ENCODE measurements at places on chromosomes 12 and 14.

- DNase-seq, result no peak
These were observed 37.0 kb downstream of the LIMA1 start for GRCh38 chr12:50246197-50246865.

DNA sequence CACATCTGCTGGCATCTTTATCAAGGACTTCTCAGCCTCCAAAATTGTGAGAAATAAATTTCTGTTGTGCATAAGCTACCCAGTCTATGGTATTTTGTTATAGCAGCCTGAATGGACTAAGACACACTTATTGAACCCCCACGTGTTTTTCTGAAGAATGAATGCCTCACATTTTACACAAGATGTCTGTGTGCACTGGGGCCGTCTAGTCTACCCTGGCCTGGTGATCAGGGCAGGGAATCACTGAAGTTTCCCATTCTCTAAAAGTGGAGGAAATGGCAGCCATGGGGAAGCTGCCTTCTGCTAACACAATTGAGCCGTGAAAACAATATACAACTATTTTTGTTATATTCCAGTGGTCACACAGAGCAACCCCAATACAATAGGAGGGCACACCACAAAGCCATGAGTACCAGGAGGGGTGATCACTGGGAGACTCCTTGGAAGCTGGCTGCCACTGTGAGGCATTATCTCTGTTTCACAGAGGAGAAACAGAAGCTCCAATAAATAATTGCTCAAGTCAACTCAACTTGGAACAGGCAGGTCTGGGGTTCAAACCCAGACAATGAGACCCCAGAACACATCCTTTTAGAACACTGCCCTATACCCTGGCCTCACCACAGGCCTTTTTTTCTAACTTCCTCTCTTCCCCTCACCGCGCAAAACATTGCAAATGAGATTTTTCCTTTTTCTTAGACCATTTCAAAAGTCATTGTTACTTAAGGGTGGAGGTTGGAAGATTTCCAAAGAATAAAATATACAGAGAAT is 18.3 kb upstream of the LTA4H start:
- no peak for DNase-seq

GRCh38 chr12:101763246-101763931 is 24.1 kb upstream of the SYCP3 start:
- DNase-seq, result no peak

DNA sequence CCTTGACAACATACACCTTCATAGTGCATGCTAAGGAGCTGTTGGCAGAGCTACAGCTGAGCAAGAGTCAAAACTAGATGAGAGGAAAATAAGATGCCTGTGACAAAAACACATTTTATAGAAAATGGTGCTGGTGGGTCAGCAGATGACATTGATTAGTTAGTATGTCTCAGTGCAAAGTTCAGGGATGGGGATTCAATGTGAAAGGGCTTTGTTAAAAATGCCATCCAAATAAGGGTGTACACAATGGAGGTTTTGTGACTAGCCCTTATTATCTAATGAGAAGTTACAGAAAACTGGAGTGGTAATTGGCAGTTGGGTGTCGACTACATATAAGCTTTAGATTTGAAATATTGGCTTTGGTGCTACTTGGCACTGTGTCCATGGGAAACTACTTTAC is 169.0 kb downstream of the MON2 start:
- DNase-seq, result no peak

DNA sequence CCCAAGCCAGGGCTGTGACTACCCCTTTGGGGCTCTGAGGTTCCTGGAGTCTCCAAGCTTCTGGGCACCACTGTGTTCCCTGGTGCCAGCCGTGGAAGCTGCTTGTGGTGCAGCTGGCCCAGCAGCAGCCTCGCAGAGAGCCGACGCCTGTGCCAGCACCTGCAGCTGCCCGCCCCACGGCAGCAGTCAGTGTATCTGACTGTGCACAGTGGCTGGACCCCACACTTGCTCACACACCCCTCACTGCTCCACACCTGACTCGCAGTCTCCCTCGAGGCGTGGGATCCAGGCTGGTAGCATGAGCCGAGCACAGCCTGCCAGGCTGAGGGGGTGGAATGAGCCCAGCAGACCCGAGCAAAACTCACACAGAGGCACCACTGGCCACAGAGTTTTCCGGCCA is 325.2 kb downstream of the PCNX1 start:
- no peak for DNase-seq

DNA sequence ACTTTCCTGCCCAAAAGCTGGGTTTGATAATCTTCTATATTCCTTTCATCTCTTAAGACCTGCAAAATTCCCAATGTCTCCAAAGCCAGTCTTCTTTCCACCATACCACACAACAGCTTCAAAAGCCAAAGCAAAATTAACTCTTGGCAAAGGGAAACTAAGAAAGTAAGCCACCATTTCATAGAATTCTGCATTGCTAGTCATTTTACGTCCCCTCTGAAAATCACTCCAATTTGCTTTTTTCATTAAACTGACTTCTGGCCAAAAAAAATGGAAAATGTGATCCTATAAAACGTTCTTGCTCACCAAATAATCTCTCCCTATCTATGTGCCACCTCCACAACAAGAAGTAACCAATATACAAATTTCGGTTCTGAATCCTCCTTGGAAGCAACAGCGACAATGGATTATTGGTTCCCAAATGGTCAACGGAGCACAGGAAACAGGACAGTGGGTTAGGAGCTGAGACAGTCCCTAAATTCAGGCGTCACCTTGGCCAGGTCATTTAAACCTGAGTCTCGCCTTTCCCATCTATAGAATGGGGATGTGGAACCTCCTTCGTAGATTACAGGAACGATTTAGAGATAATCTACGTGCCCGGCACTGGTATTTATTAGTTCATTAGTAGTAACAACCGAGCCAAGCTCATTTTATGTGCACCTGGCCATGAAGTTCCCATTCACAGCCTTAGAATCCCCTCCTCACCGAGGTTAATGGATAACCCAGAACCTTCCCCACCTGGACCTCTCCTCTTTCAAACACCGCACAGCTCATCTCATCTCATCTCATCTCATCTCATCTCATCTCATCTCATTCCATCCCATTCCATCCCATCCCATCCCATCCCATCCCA is 1.2 kb downstream of the NT5DC3 start:
- no peak for DNase-seq

GRCh38 chr12:40648519-40648918 is 43.7 kb upstream of the CNTN1 start:
- no peak for DNase-seq

DNA sequence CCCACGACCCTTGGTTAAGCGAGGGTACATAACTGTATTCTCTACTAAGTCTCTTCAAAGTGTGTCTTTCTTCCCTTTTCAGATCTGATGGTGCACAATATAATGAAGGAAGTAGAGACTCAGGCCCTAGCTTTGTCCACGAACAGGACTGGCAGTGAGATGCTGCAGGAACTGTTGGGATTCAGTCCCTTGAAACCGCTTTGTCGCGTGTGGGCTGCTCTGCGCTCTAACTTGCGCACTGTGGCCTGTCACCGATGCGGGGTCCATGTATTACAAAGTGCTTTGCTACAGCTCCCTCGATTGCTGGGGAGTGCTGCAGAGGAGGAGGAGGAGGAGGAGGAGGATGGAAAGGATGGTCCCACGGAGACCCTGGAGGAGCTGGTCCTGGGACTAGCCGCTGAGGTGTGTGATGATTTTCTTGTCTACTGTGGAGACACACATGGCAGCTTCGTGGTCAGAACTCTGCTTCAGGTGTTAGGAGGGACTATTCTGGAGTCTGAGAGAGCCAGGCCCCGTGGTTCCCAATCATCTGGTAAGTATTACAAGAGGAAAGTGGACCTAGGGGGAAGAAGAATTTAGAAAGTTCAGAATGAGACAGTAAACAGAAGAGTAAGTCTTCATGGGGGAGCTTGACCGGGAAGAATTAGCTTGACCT is 803 bp downstream of the NOP9 start:
- DNase-seq, result no peak

DNA sequence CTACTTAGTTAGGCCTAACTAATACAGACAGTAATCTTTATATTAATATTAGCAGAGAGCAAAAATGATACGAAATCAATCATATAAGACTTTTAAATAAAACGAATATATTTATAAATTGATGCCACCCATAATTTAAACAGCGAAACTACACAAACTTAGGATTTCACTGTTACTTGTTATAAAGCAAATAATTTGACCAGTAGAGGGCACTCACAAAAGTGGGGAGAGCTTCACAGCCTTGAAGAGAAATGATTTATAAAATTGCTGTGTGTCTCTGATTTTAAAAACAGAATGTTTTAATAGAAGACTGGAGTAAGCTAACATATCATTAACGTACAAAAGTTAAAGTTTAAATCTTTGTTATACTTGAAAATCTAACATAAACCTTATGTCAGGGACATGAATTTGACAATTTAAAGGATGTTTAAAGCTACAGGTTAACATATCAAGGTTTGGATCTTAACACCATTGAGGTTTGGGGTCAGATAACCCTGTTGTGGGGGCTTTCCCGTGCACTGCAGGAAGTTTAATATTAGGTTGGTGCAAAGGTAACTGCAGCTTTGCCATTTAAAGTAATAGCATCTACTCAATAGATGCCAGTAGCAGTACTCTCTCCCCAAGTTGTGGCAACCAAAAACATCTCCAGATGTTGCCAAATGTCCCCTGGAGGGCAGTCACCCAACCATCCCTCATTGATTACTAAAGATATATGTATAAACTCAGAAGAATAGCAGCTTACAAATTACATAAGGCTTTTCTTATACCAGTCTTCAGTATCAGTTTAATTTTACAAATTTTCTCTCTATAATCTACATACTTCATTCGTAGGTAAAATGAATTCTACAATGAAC is 9.3 kb downstream of the KRAS start:
- no peak for DNase-seq

GRCh38 chr14:64209444-64210131 is 84.6 kb downstream of the ESR2 start:
- DNase-seq, result no peak

- DNase-seq, result no peak
These were observed 370.9 kb downstream of the TMEM132D start for GRCh38 chr12:129532707-129533499.

- no peak for DNase-seq
These were observed 42.9 kb upstream of the KCNA5 start for GRCh38 chr12:5000658-5001385.

DNA sequence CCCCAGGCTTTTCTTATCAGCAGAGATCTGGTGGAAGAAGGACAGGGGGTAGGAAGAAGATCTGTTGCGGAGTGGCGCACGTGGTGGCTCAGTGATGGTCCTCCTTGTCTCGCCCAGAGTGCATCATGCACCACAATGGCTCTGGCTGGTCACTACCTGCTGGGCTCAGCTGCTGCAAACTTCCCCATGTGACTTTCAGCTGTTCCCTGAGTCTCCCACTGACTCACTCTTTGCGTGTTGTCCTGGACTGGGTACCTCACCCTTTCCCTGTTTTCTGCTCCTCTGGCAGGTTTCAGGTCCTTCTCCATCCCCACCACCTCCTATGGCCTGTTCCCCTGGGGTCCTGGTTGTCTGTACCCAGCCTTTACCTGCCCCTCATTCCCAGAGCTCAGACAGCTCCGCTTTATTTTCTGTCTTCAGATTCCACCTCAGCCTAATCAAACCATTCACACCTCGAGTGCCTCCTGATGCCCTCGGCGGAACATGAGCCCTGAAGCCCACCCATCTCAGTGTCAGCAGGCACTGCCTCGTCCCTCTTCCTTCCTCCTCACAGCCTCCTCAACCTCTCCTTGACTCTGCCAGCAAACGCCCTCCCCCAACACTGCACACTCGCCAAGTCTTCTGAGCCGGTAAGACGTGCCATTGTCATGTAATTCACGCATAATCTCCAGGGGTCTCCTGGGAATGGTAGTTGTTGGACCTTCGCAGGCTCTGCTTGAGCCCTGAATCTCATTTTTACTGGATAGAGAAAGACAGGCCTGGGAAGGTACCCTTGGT is 1.8 kb downstream of the C1R start:
- DNase-seq, result no peak

DNA sequence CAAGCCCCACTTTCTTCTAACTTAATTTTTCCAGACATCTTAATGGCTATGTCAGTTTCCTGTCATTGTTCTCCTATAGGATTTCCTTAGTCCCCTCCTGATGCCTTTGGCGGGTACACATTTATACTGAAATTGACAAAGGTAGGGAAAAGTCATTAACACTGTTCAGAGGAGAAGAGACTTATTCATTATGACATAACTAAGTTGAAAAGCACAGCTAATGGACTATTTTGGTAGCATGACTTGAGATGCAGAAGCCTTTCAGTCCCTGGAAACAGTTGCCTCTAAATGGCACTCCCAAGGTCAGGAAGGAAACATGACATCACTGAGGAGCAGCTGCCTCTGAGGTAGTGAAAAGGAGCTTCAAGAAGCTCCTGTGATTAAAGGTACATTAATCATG is 317.5 kb upstream of the KITLG start:
- no peak for DNase-seq

- DNase-seq, result no peak
These were observed 273.1 kb upstream of the RTL1 start for GRCh38 chr14:101176535-101177205.

- DNase-seq, result no peak
These were observed 59.6 kb downstream of the PRKD1 start for GRCh38 chr14:29868000-29868399.

GRCh38 chr12:53324113-53324778 is 2.8 kb upstream of the AAAS start:
- DNase-seq, result no peak

DNA sequence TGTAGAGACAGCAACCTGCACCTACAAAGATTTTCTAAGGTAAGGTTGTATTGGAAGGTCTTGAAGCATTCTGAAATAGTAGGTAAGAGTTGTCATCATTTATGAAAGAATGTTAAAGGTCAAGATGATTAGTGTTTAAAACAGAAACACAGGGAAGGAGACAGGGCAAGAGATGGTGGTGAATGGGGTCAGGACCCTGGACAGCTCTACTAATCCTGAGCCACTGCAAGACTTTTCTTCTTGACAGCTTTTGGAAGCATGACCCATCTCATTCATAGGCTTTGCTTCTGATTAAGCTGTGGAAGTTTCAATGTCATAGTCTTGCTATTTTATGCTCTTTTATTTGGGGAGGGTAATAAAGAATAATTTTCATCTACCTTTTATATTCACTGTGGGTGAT is 75.5 kb upstream of the CAND1 start:
- DNase-seq, result no peak

GRCh38 chr12:58459191-58459590 is 461.1 kb downstream of the LRIG3 start:
- DNase-seq, result no peak

DNA sequence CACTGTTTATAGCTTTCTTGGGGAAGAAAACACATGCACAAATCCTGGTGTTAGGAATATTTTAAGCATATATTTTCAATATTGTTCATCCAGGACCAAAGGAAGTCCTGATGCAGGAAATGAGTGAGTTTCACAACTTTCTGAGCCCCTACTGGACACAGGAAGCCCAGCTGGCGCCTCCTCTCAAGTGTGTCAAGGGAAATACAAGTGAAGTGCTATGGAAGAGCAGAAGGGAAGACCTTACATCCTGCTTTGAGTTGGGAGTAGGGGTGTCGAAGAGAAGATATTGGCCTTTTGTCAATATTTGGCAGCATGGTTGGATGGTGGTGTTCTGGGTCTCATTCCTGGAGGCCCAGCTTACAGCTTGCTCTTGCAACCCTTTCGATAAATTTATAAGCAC is 66.1 kb upstream of the ZDHHC17 start:
- no peak for DNase-seq

GRCh38 chr12:16555630-16556029 is 50.3 kb downstream of the LMO3 start:
- DNase-seq, result no peak

Data from stimulated activated CD8-positive, alpha-beta memory T cell treated with anti-CD3 and anti-CD28 coated beads, Interleukin-15, amount 100 ng/mL, for 48 hours (primary cell).